Activated T-helper 2 cell treated with anti-CD3 and anti-CD28 coated beads, Interferon-gamma antibody, Interleukin-2, Interleukin-4, amounts not matched to agents 10 μg/mL and 5 μg/mL and 100 μg/mL, durations not matched to agents 14 hours and 24 hours and 36 hours (primary cell): ENCODE measurements at places on chromosomes 1 and 21.
A peak's percentile ranks its signal among the peaks of the same experiment; 100 is the strongest.

DNA sequence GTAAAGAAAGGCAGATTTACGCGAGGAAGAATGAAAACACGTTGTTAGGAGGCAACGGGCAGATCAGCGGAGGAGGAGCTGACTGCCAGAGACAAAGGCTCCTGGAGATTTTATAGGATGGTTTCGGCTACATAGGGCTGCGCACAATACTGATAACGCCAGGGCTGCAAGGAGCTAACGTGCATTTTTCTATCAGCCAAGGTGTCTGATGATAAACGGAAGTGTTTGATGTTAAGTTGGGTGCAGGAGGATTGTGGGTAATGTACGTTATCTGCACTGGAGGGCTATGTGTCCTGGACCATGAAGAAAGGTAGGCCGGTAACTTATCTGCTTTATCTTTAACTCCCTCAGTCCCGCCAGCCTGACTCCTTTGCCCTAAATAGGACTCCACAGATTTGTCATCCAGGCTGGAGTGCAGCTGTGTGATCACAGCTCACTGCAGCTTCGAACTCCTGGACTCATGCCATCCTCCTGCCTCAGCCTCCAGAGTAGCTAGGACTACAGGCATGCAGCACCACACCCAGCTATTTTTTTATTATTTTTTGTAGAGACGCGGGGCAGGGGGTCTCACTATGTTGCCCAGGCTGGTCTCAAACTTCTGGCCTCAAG is 29.6 kb downstream of the SETD4 start:
- no peak for DNase-seq

DNA sequence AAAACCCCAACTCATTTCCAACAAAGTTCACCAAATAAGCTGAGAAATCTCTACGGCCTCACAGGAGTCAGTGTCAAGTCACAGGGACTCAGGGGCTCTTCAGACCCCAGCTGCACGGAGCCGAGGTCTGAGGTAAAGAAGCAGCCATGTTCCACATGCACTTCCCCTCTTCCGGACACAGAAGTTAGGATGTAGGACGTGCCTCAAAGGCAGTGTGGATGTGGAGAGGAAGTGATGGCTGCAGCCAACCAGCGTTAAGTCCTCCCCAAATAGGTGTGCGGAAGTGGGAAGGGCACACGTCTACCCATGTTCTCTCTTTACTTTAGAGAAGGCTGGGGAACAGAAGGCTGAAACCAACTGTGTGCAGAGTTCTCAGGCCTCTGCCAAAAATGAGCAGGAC is 14.6 kb upstream of the NCF2 start:
- no peak for DNase-seq

- no peak for DNase-seq
These were observed 433.4 kb upstream of the CAMK1G start for GRCh38 chr1:209150114-209150513.

DNA sequence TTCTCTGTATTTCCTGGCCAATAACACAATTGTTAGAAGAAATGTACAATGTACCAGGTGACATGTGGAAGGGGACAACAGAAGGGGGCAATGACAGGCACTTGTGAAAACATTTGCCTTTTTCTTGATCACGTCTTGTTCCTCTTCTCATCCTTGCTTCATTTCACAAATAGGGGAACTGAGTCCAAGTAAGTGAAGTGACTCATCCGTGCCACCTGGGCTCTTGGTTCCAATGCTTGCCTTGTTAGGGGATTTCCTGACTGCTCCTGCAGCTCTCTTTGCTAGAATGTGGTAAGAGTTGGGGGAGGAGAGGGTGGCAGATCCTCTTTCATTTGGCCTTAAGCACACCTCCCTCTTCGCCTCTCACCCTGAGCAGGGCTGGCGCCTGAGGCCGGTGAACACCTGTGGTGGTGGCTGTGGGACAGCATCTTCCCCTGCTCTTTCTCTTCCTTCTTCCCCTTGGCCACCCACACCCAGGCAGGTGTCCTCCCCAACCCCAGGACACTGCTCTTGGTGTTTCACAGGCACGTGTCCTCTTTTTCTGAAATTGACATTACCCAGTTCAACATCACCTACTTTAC is 2.2 kb upstream of the RHEX start:
- DNase-seq = peak; percentile 23

- DNase-seq = no peak
These were observed 224.9 kb upstream of the FGGY start for GRCh38 chr1:59071876-59072582.

GRCh38 chr21:46555678-46556077 is 49.2 kb downstream of the S100B start:
- DNase-seq = no peak

DNA sequence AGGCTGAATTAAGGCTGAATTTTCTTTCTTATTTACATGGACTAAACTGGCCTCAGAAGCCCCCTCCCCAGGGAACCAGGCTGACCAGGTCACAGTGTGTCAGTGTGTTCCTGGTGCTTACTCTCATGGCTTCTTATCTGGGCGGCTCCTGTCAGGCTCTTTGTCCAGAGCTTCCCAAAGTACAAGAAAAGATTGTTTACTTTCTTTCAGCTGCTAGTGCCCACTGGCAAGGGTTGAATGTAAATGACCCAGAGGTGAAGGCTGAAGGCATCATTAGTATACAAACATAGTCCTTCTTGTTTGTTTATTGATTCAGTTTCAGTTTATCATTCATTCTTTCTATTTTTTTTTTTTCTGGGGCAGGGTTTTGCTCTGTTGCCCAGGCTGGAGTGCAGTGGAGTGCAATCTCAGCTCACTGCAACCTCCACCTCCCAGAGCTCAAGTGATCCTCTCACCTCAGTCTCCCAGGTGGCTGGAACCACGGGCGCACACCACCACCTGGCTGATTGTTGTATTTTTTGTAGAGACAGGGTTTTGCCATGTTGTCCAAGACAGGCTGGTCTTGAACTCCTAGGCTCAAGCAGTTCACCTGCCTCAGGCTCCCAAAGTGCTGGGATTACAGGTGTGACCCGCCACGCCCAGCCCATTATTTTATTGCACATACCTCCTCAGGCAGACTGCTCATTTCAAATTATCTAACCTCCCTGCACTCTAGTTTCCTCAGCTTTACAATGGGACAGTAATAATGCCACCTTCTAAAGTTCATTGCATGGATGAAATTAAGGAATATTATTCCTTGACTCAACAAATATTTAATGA is 9.8 kb upstream of the KDM4A start:
- DNase-seq = no peak

DNA sequence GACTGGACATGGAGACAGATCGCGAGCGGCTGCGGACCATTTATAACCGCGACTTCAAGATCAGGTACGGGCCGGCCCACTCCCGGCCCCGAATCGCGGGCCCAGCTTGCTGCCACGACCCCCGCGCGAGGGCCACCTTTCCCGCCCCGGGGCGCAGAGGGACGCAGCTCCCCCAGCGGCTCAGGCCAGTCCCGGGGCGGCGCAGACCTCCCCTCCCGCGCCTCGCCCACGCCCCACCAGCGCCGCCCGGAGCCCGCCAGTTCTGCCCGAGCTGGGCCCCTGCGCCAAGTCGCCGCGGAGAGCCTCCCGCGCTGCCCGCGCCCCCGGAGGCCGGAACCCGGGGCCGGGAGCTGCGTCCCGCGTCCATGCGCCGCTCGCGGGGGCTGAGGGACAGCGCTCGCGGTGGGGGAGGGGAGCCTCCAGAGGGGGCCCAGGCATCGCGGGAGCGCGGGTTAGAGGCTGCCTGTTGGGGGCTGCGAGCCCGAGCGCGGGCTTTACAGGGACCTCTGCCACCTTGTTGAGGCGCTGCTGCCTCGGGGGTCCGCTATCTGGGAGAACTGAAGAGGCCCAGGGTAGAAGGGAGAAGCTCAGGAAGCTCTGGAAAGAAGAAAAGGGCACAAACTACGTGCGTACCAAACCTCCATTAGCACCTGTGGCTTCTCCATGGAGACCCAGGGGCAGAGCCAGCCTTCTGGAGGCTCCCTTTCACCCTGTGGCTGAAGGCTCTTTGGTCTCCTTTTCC is 698 bp downstream of the MOV10 start:
- DNase-seq = peak; percentile 25

DNA sequence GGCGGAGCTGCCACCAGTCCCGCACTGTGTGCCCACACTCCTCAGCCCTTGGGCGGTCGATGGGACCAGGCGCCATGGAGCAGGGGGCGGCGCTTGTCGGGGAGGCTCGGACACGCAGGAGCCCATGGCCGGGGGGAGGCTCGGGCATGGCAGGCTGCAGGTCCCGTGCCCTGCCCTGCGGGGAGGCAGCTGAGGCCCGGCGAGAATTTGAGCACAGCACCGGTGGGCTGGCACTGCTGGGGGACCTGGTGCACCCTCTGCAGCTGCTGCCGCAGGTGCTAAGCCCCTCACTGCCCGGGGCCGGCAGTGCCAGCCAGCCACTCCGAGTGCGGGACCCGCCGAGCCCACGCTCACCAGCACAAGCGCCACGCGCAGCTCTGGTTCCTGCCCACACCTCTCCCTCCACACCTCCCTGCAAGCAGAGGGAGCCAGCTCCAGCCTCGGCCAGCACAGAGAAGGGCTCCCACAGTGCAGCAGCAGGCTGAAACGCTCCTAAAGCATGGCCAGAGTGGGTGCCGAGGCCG is 267.7 kb downstream of the RYR2 start:
- DNase-seq = no peak

DNA sequence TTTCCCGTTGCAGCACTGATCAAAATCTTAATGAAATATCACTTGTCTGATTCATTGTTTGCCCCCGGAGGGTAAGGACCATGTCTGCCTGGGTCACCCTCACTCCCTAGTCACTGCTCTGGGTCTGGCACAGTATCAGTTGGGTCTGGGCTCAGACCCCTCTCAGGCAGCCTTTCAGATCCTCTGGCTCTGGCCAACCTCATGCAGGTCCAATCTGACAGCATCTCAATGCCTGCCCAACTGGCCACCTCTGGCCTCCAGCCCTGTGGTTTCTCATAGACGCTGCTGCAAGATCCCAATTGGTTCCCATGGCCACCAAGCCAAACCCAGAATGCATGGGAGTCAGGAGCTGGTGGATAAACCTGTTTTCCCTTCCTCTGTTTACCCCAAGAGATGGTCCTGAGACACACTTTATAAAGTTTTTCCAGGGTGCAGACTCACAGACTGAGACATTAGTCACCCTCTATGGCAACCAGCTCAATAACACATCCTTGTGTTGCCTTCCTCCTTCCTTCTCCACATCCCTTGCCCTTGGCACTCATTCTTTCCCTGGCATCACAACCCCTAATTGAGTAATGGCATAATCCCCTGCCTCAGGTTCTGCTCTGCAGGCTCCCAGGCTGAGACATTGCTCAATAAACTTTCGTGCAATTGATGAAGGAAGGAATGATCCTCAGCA is 199.2 kb downstream of the GRIK3 start:
- DNase-seq = no peak
